ENCODE measurements at places on chromosomes 11 and 22. TPM values are rescaled to one million over a fixed set of nuclear protein-coding genes. Genes with fewer than 3 reads are reported as not detected.

Gene FOLR1
- total RNA-seq = not detected

Gene OSM
- total RNA-seq = not detected

Gene TBX10
- total RNA-seq = not detected

Gene OR52E8
- not detected for total RNA-seq

Gene OR8B4
- total RNA-seq = not detected

Gene SHISAL1
- 0.03 TPM for total RNA-seq

DNA sequence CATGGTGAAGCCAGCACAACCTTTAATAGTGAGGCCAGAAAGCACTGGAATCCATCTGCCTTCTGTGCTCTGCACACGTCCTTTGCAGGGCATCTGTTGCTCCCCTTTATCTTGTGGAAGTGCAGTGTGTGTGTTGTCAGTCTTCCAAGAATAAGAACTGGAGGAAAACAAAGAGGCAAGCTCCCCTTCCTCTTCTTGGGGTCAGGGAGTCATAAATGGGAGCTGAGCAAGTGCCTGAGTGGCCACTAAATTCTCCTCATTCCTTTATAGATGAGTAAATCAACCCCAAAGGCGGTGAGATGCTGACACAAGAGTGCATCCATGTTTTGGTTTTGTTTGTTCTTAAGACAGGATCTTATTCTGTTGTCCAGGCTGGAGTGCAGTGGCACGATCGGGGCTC is 38.3 kb downstream of the WT1 start:
- no peaks in the 10 kb centered on the region for H3K27me3 ChIP-seq
- H3K27ac ChIP-seq = no peak overlapping the region
- H3K4me3 ChIP-seq = no peak overlapping the region

DNA sequence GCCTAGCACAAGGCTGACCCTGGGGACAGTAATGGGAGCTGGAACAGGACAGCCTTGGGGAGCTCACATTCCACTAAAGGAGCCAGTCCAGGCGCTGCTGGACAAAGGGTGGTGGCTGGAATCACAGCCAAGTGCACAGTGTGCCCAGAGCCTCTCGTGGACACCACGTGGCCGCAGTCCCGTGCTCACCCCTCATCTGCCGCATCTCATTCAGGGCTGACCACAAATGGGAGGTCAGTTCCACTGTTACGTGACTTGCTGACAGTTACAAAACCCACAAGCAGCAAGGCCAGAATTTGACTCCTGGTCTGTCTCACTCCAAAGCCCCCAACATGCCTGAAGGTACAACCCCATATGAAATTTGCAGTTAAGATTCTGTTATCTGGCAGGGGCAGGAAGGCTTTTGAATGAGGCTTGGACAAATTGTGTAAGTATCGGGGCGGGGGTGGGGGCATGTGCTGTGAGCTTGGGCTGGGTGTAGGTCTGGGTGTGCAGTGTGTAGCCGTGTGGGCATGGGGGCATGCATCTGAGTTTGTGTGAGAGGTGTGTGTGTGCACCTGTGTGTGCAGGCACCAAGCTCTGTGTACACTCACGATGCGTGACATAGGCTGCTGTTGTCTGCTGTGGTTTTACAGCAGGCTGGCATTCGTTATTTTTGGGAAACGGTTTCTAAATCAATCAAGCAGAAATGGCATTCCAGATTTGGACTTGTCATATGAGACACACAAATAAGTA is 301.7 kb downstream of the BRD1 start:
- no peak overlapping the region for H3K4me3 ChIP-seq
- peaks cover 11% of the 10 kb centered on the region for H3K4me1 ChIP-seq
- peak; percentile 57 for DNase-seq
- H3K36me3 ChIP-seq = no peaks in the 10 kb centered on the region
- H3K27ac ChIP-seq = no peak overlapping the region

- H3K36me3 ChIP-seq = no peaks in the 10 kb centered on the region
- H3K27me3 ChIP-seq = no peaks in the 10 kb centered on the region
- H3K27ac ChIP-seq = no peak overlapping the region
Measured at GRCh38 chr22:43882122-43882767, 9.6 kb downstream of the PNPLA5 start.

DNA sequence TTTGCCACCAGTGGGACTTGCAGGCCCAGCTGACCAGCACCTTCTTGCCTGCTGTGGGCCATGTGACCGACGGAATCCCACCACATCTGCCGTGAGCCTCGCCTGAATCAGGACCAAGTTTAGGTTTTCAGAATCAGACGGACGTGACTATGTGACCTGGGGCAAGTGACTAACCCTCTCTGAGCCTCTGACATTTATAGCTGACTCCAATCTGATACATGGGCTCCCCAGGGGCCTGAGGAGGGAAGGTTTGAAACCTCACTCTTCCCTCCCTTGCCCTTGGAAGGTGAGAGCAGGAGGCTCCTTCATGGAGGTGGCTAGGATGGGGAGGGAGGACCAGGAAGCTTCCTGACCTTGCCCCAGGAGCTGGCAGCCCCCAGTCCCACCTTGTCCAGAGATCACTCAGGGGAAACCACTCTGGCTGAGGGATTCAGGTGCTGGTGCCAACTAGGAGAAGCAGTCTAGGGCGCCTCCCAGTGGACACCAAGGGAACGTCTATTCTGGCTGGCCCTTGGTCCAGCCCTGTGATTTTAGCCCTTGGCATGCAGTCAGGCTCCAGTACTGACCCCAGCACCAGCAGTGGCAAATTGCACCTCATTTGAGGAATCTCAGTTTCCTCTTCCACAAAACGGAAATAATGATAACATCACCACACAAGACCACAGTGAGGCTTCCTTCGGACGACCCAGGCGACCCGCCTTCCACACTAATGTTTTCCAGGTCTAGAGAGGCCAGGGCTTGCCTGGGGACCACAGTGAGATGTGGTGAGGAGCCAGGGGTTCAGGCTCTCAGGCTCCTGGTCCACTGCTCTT is 47.2 kb upstream of the SYT7 start:
- H3K36me3 ChIP-seq = no peaks in the 10 kb centered on the region
- DNase-seq = peak; percentile 48
- H3K4me1 ChIP-seq = peaks cover 26% of the 10 kb centered on the region
- no peaks in the 10 kb centered on the region for H3K27me3 ChIP-seq
- no peak overlapping the region for H3K4me3 ChIP-seq

- no peaks in the 10 kb centered on the region for H3K27me3 ChIP-seq
- peaks cover 71% of the 10 kb centered on the region for H3K4me1 ChIP-seq
- peaks cover 22% of the 10 kb centered on the region for H3K36me3 ChIP-seq
- peak; percentile 85 for DNase-seq
Measured at GRCh38 chr11:118908901-118909618, 16.7 kb downstream of the BCL9L start.

GRCh38 chr11:60763692-60764369 is 7.2 kb downstream of the MS4A15 start:
- H3K36me3 ChIP-seq = no peaks in the 10 kb centered on the region
- no peak for DNase-seq
- H3K27me3 ChIP-seq = peaks cover 5% of the 10 kb centered on the region
- no peak overlapping the region for H3K27ac ChIP-seq
- H3K4me3 ChIP-seq = no peak overlapping the region

DNA sequence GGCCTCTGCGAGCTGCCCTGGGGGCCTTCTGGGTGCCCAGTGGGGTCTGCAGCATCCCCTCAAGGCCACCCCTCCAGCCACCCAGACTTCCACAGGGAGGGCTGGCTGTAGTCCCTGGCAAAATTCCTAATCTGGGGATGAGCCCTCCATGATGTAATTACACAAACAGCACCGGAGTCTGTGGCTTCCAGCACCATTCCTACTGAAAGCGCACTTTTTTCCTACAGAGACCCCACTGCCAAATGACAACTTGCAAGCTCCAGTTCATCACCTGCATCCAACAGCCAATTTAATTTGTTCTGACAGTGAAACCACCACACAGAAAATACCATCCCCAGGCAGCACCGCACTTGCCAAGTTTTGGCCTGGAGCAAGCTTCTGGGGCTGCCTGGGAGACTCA is 70.4 kb downstream of the TRMU start:
- H3K27ac ChIP-seq = no peak overlapping the region
- no peak for DNase-seq
- H3K4me1 ChIP-seq = no peaks in the 10 kb centered on the region
- no peaks in the 10 kb centered on the region for H3K36me3 ChIP-seq

- H3K27ac ChIP-seq = no peak overlapping the region
- no peak for DNase-seq
- no peaks in the 10 kb centered on the region for H3K4me1 ChIP-seq
- no peaks in the 10 kb centered on the region for H3K36me3 ChIP-seq
Measured at GRCh38 chr11:112499153-112499880, 238.7 kb upstream of the PLET1 start.

Measured in gastrocnemius medialis (tissue), 4 donors.